ENCODE measurements at places on chromosomes 2 and 18.

DNA sequence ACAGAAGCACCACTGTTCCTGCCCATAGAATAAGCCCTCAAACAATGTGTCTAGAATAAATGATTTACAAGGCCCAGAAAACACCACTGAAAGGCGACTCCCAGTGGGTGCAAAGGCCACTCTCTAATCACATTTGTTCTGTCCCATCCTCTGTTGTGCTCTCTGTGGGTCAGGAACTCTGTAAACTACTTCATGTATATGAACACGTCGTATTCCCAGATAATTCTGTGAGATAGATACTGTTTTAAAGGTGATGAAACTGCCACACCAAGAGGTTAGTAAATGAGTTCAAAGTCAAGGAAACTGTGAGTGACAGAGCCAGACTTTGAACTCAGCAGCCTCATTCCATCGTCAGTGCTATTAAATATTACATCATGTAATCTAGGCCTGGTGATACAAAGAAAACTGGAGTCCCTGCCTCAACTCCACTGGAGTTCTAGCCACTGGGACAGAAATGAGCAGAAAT is 269.7 kb upstream of the DCC start:
- DNase-seq: no peak

DNA sequence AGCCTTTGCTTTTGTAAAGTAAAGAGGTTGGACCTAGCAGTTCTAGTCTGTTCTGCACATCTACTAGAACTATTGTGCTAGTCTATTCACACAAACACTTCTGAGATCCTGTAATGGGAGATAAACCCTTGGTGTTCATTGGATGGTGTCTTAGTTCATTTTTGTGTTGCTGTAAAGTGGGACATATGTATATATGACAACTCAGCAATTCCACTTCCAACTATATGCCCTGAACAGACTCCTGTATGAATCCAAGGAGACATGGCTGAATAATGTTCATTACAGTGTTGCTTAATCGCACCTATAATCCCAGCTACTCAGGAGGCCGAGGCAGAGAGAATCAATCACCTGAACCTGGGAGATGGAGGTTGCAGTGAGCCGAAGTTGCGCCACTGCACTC is 23.3 kb downstream of the HK2 start:
- DNase-seq: no peak

DNA sequence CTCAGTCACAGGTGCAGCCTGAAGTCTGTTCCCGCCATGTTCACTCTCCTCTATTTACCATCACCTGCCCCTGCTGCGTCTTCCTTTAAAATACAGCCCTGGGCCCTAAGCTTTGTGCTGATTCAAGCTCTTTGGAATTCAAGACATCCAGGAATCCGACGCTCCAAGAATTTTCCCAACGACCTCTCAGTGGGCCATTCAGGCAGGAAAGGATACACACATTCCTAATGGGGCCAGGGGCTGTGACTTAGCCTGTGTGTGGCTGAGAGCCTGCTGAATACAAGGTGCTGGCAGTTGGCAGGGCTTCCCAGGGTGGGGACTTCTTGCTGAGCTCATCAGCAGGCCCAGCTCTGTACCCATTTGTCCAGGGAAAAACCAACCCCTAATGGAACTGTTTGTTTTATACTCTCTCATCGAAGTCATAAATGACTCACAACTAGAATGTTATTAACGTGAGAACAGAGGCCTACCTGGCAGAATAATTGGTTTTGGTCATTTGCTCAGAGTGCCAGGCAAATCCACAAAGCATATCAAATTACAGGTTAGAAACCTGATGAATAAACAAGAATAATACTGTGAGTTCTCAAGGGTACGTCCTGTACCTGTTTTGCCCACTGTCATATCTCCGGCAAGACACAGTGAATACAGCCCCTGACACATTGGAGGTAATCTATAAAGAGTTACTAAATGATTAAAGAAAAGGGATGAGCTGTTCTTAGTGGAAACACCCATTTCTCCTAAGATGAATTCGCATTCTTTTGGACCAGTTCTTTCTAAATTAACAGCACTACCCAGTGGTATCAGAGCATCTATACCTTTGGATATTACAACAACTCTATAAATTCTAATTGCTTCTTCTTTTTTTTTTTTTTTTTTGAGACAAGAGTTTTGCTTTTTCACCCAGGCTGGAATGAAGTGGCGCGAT is 12.6 kb upstream of the KCMF1 start:
- DNase-seq: no peak

DNA sequence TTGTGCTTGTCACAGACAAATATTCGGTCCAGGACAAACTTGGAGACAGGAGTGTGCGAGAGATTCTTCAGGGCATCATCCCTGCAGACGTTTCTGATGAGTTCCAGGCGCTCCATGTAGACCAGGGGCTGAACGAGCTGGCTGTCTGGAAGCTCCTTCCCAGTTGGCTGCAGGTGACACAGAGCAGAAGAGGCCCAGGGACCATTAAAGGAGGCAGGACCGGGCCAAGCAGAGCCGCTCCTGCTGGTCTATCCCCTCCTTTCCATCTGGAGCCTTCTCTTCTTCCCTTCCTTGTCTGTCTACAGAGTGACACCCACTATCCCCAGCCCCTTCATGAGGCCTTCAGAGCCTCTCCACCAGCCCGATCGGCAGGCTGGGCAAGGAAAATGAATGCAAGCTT is 19.5 kb downstream of the CHST10 start:
- no peak for DNase-seq

DNA sequence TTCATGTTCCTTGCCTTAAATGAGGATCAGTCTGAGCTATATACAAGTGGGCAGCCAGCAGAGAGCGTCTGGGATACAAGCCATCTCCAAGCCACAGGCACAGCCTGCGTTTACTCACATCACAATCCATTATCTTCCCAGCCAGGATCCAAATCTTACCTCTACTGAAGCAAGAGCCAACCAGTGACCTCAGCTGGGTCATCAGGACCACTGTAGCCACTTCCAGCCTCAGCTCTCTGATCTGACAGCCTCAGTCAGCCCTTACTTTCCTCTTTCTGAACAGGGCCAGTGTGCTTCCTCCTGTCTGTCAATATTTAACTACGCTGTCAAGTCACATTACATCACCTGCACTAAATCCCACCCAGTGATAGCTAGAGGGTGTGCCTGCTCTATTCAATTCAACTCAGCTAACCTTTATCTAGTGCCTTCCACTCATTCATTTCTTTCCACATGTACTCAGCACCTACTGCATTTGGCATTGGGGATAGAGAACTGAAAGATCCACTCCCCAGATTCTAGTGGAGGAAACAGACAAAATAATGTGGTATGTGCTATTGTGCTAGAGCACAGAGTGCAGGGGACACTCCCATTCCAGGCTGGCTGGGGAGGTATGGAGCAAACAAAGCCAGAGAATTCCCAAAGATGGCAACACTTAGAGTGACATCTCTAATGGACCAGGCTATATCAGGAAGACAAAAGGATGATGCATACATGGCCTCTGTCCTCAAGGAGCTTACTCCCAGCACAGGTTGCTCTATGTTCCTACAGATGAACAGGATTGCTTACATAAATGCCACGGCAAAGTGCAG is 146.5 kb downstream of the NCKAP5 start:
- DNase-seq: no peak

GRCh38 chr2:133345638-133346037 is 222.6 kb downstream of the NCKAP5 start:
- no peak for DNase-seq

GRCh38 chr18:2395427-2396161 is 175.7 kb downstream of the METTL4 start:
- DNase-seq: no peak

- DNase-seq: no peak
Observed at GRCh38 chr2:151251012-151251411, 10.7 kb downstream of the RBM43 start.

- DNase-seq: no peak
Observed at GRCh38 chr2:226431288-226431948, 368.2 kb downstream of the IRS1 start.

- DNase-seq: no peak
Observed at GRCh38 chr2:191463790-191464189, 214.1 kb upstream of the NABP1 start.

DNA sequence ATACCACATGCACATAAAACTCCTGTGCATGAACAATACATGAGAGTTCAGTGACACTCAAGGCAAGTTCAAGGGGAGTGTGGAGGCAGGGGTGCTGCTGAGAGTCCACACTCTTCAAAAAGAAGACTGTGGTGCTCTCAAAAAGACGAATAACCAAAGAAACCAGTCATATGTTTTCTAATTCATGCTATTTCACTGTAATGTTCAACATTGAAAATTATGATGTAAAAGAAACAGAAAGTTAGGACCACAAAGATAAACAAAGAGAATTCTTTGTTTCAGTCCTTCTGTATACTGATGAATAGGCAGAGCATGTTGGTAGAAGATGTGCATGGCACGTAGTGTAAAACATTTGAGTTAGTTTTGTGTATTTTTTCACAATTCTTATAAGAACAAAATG is 864.2 kb upstream of the LRATD1 start:
- DNase-seq: no peak

- no peak for DNase-seq
Observed at GRCh38 chr2:56286936-56287335, 103.1 kb downstream of the CCDC85A start.

GRCh38 chr2:102619414-102620319 is at the start of gene SLC9A2:
Gene SLC9A2 (plus strand): TSS chr2:102619553. CDS start chr2:102619849, 296 bp downstream.
- no peak for DNase-seq

DNA sequence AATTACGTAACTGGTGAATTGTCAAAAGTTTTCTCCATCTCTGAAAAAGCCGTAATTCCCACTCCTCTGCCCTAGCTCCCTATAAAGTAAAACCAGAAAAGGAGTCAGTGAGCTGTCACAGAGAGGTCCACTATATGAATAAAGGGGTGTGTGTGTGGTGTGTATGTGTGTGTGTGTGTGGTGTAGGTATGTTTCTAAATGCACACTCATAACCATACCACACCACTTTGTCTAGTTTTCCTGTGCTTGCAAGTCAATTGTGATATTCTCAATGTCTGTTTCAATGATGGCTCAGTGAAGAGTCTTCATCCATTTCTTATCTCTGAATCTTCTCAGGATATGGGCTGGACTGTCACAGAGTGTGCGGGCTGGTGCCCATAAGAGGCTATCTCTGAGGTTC is 54.8 kb upstream of the CCDC68 start:
- DNase-seq: no peak

DNA sequence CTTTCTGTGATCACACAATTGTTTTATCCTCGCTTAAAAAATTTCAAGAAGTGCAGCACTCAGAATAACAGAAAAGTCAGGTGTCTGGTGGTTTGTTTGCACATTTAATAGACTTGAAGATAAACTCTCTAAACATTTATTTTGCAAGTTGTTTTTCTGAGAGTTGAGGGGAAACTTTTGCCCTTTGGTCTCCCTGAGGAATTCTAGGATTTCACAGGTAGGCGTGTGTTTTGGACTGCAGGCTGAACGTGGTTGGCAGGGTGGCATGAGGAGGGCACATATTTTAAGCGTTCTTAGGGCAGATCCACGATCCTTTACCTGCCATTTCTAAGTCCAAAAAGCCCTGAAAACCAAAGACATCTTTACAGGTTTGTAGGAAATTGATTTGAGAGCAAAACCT is 188.6 kb downstream of the NEDD4L start:
- DNase-seq: no peak

DNA sequence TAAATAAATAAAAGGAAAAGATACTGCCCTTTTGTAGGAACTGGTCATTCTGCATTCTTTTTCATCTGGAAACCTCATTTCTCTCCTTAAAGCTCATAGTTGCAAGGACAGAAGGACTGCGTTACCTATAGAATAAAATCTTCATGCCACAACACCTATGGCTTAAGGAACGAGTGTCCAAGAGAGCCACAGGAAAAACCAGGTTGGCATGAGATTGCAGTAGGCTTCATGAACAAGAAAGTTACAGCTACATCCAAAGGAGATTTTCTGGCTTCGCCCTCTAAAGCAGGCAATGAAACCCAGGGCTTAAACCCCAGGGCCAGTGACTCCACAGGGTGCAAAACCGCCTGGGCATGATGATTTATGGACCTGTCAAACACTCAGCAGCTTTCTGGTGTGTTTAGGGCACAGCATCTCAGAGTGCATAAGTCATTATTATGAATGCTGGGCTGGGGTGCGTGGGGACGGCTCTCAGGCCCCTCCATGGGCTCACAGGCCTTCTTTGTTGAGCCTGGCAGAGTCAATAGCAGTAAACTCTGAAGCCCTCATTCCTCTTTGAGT is 30.7 kb upstream of the PIEZO2 start:
- no peak for DNase-seq

DNA sequence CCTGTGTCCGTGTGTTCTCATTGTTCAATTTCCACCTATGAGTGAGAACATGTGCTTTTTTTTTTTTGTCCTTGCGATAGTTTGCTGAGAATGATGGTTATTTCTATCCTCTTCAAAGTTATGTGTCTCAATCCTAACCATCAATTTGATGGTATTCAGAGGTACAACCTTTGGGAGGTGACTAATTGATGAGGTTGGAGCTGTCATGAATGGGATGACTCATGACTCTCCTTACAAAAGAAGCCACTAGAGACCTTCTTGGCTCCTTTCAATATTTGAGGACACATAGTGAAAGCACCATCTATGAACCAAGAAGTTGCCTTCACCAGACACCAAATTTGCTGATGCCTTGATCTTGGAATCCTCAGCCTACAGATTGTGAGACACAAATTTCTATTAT is 677.1 kb upstream of the DDX18 start:
- no peak for DNase-seq

All from stimulated activated CD4-positive, alpha-beta T cell treated with anti-CD3 and anti-CD28 coated beads, Interleukin-1b, Interleukin-23, amount 100 ng/mL, for 1 hour (primary cell).